Glomerular endothelial cell (primary cell): ENCODE measurements at places on chromosomes 6 and 20. TPM values are rescaled to one million over a fixed set of nuclear protein-coding genes. Genes with fewer than 3 reads are reported as not detected.

DNA sequence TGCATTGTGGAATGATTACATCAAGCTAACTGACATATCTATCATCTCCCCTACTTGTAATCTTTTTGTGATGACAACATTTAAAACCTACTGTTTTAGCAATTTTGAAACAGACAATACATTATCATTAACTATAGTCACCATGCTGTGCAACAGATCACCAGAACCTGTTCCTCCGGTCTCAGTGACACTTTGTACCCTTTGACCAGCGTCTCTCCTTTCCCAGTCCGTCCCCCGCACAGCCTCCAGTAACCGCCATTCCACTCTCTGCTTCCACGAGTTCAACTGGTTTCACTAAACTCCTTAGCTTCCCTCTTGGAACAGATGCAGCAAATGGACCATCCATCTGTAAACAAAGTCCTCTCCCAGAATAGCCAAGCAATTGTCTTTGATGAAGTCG lies 21.8 kb downstream of the LRP11 start:
- no peak for DNase-seq

GRCh38 chr6:15906420-15907016 lies 222.4 kb upstream of the MYLIP start:
- DNase-seq: no peak

DNA sequence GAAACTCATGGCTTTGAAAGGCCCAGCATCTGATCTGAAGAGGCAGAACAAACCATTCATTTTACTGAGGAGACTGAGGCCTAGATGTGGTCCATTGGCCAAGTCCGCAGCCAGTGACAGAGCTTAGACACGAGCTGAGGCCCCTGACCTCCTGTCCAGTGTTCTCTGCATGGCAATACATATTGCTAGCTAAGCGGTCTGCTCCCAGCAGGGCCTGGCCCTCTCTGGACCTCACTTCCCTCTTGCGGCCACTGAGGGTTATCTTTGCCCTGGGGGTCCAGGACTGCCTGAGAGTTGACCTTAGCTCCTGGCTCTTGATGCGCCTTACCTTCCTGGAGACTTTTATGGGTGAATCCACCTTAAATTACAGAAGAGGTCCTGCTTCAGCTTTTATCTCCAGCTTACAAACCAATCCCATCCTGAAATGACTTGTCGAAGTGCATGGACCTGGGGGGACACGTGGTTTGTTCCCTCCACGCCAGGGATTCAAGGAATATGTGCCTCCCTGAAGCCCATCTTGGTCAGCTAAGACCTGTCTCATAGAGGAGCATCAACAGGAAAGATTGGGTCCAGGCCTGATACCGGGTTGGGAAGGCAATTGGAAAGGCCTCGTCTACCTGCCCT lies 75.6 kb downstream of the CNBD2 start:
- no peak for DNase-seq

DNA sequence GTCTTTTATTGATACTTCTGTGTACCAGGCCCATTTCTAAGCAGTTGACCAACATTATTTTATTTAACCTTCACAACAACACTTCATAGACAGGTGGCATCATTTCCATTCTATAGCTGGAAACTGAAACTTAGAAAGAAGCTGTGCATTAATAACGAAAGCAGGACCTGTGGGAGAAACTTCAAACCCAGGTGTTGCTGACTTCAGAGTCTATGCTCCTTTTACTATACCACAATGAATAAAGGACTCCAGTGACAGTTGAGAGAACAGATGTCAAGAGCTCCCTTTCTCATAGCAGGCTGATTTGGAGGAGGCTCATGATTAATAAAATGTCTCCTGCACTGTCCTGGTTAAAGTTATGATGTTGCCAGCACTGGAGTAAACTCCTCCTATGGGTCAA lies 56.6 kb upstream of the POU3F2 start:
- no peak for DNase-seq

- no peak for DNase-seq
These were observed 70.8 kb upstream of the AKIRIN2 start for GRCh38 chr6:87772597-87773530.

DNA sequence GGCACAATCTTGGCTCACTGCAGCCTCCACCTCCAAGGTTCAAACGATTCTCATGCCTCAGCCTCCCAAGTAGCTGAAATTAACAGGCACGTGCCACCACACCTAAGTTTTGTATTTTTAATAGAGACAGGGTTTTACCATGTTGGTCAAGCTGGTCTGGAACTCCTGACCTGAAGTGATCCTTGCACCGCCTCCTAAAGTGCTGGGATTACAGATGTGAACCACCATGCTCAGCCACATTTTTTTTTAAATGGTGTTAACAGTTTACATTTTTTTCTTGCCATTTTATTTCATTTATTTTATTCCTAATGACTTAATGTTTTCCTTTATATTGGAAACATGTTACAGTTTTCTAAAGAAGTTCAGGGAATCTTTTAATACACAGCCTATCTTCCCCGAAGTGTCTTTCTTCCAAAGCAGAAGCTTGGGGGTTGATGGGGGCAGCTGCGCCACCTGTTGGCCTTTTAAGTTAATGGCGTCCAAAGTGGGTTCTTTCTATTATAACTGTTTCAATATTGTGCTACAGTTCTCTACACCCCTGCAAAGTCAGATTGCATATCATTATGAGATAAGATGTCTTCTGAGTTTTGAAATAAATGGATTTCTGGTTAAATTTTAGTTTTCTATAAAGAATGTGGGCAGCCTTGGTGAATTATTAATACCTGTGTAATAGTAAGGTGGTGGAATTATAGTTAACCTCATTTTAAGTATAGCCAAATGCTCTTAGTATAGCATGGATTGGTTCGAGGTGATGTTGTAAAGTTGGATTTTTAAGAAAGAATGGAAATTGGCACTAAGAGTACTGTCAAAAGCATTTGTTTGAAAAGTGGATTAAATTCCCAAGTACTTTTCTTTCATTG lies 42.0 kb upstream of the PLCG1 start:
- DNase-seq: no peak

GRCh38 chr20:50191544-50192363 lies 1.1 kb downstream of the CEBPB start:
- no peak for DNase-seq

- DNase-seq: no peak
These were observed 1.9 kb downstream of the PNLDC1 start for GRCh38 chr6:159801935-159802334.

DNA sequence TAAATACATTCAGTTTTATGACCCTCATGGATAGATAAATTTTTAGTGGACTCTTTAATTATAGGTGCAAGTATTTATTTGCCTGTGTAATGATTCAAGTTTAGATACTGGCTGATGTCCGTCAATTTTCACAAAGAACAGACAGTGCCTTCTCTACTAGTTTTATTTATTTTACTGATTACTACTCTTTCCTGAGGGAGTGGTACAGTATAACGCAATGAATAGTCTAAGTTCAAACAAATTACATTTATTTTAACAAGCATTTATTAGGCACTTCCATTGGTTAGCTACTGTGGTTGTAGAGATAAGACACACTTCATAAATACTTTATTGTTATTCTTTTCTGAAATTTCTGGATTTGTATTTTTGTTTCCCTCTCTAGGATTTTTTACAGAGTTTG lies 74.3 kb downstream of the ADGRG6 start:
- DNase-seq: no peak

DNA sequence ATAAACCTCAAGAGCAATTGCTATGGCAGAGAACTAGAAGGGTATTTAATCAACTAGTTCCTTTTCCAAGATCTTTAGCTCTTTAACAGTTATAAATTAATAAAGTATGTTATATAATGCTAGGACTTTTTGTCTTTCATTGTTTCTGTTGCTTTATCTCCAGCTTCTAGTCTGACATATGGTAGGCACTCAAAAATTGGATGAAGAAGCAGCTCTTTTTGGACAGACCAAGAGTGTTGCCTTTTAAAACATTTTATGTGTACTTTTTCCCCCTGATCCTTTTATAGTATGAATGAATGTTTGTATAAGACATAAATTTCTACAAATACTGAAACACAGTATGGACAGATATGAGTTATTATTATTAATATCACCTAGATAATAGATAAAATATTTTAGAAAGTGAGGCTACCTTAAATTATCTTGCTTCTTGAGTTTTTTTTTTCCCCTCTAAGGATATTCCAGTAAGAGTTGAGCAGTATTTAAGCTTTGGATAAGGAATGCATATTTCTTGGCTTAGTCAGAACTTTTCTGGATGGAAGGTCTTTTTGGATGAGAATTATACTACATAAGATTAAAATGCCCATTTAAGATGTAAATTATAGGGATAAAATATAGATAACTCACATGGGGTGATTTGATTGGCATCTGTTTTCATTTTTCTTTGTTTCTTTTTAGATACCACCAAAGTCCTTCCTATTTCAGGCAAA lies 16.6 kb downstream of the LAMA2 start:
- DNase-seq: no peak

- DNase-seq: no peak
These were observed 137.5 kb downstream of the ATXN1 start for GRCh38 chr6:16623731-16624130.

DNA sequence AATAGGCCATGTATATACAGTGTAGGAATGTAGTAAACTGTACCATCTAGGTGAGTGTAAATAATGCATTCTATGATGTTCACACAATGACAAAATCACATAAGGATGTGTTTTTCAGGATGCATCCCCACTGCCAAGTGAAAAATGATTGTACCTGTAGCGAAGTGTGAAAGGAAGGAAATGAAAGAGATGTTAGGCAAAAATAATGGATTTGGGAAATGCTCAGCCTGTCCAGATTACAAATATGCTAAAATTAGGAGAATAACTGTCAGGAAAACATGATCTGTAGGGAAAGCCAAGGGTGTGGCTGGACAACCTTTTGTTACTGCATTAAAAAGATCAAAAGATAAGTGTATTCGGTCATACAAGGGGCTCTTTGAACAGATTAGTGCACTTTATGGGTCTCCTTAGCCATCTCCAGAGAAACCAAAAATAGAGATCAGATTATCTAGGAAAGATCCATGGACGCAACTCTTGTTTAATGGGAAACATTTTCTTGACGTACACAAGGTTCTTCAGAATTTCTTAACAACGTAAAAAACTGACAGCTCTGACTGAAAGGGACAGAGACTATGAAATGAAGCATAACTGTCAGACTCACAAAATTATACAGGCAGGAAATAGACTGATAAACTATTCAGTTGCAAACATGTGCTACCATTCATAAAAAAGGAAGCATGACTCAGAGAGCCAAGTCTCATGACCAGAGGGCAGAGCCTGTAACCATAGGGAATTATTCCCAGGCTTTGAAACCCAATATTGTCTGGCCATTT lies 253.6 kb upstream of the RAB32 start:
- DNase-seq: peak; percentile 74

DNA sequence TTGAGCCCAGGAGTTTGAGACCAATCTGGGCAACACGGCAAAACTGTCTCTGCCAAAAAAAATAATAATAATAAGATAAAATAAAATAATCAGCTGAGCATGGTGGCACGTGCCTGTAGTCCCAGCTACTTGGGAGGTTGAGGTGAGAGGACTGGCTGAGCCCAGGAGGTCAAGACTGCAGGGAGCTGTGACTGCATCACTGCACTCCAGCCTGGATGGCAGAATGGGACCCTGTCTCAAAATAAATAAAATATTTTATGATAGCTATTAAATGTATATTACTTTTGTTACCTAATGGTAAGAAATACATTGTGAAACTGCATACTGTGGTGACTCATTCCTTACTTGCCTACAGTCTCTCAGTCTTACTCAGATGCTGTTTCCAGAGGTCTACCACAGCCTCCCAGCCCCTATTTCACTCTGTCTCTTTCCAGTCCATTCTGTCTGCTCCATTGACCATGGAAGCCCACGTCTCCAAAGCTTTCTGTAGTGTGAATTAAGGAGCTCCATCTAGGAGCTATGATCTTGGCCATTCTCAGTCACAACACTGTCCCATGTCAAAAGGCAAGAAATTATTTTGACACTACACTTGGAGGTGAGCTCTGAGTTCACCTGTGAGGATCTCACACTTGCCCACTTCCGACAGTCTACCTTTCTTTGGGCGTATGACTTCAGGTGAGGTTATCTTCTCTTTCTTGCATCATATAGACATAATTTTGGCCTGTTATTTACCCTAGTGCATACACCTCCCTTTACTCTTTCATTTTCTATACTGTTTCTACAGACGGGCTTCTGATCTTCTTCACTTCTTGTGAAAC lies 22.4 kb upstream of the SNX9 start:
- DNase-seq: no peak

DNA sequence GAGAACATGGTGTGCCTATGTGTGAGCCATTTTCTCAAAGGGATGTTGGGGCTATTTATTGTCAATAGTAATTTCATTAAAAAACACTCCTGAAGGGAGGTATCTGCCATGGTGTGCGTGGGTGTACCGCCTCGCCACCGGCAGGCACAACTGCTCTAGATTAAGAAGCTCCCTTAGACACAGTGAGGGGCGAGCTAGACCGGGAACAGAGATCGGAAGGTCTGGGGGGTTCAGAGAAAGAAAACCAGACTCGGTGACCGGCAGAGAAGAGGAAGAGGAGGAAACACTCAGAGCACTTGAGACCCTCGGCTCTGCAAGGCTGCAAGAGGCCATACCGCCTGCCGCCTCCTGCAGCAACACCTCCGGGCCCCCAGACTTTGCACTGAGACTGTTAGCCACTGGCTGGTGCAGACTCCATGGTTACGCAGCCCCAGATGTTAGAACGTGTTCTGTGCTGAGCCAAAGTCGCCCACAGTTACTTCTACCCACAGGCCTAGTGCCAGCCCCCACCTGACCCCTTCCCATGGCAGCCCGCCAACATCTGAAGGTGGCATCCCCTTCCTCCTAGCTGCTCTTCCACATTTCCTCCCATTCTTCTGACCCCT lies 18.1 kb downstream of the PXDC1 start:
- DNase-seq: no peak

GRCh38 chr20:17501701-17502100 lies 29.5 kb downstream of the BFSP1 start:
- DNase-seq: no peak

DNA sequence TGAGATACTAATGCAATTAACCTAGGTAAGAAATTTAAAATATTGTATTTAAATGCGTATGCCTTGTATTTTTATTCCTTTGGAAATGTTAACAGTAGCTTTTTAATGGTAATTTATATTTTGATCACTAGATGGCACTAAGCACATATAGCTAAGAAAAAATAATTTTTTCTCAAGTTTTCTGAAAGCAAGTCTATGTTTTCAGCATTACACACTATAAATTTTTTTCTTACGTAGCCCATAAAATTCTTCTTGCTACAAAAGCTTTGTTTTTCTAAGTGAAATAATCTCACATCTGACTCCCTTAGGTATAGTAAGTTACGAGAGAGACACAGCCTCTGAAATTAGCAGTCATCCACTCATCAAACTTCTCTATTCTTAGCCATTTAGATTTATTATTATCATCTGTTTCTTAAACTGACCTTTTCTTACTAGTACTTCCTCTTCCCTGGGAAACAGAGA lies 35.7 kb downstream of the TSPYL4 start:
- no peak for DNase-seq

DNA sequence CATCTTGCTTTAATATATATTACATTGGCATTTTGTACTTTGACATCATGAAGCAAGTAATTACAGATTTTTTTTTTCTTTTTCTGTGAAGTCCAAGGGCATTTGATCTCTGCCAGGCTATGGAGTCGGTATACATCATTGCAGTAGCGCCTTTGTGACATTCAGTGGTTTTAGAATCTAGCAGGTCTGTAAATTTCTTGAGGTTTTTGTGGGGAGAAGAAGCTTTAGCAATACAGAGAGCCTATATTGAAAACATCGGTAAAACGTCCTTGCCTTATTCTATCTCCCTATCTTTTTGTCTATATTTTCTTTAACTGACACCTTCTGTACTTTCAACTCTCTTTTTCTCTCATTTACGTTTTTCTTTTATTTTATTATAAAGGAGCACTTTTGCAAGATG lies 47.2 kb downstream of the DUSP22 start:
- DNase-seq: no peak

SLC17A2 gene
- total RNA-seq: not detected in 2 replicates

DCDC2 gene
- total RNA-seq: 1.5 and 23.2 TPM in 2 replicates

CLVS2 gene
- 0.06 TPM in 1 of 2 replicates, not detected in the other for total RNA-seq

FHL5 gene
- not detected in 2 replicates for total RNA-seq

NR2E1 gene
- not detected in 2 replicates for total RNA-seq

ESR1 gene
- not detected in 2 replicates for total RNA-seq
